CD4-positive, alpha-beta T cell treated with Interleukin-17A for 1 hour (primary cell): ENCODE measurements at places on chromosomes 7 and 10.

- no peak for DNase-seq
Observed at GRCh38 chr10:17222329-17222728, 5.7 kb upstream of the VIM start.

DNA sequence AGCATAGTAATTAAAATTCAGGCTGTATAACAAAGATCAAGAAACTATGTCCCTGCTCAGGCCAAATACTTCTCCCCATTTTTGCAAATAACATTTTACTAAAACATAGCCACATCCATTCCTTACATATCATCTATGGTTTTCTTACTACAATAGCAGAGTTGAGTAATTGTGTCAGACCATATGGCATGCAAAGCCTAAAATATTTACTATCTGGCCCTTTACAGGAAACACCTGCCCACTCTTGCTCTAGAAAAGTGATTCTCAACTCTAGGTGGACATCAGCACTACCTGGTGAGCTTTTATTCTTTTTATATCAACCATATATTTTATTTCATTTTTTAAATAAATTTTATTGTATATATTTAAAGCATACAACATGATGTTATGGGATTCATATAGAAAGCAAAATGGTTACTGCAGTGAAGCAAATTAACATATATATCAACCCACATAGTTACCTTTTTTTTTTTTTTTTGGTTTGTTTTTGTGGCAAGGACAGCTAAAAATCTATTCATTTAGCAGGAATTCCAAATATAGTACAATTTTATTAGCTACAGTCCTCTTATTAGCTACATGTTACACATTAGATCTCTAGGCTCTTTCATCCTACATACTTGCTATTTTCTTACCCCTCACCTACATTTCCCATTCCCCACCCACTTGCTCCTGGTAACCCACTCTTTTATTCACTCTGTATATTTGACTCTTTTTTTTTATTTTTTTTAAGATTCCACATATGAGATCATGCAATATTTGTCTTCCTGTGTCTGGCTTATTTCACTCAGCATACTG is 19.6 kb downstream of the ABI1 start:
- DNase-seq, result no peak

GRCh38 chr10:81953420-81953819 is 78.4 kb downstream of the NRG3 start:
- no peak for DNase-seq

- no peak for DNase-seq
Observed at GRCh38 chr7:18353339-18353738, 142.2 kb upstream of the HDAC9 start.

GRCh38 chr10:70666960-70667798 is 5.1 kb upstream of the ADAMTS14 start:
- no peak for DNase-seq

DNA sequence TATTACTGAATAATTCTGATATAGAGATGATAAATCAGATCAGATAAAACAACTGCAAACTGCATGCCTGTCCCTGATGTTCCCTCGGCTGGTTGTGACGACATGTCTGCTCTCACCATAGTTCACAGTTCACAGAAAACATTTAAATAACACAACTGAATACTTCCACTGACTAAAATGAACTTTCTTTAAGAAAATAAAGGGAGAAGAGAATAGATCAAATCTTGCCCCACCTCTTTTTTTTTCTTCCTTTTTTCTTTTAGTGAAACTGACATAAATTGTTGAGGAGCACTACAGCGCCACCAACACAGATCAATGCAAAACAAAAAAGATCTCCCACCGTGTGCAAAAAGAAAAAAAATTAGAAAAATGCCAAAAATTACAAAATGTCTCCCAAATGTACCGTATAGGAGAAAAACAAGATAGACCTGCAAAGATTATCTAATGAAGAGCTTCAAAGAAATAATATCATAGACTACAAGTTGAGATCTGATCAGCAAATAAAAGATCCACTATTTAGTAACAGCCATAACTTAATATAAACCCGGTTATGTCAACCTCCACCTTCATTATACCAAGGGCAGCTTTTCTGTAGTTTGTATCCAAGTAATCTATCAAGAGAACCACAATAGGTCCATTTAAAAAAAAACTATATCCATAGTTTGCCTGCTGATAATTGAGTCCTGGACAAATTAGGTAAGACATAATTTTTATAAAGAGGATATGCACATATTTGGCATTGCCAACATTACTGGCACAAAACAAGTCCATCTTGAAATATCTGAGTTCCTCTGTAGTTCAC is 30.7 kb upstream of the EPC1 start:
- DNase-seq, result peak; percentile 73

DNA sequence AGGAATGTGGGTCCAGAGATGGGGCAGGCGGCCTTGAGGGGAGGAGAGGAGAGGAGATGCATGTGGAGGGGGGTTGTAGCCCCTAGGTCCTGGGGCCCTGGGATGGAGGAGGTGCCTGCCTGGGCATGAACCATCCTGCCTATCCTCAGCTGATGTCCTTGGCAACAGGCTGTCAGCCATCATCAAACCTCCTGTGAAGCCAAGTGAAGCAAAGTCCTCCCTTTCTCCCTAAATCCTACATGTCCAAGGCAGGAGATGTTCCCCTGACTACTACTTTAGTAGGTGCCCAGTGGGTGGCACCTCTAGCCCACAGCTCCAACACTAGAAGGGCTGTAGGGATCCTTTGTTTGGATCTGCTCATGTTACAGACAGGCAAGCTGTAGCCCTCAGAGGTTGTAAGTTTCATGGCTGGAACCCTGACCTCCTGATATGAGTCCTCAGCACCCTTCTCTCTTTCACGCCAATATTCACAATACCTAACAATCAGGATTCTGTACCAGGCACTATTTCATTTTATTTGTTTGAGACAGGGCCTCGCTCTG is 66.6 kb upstream of the SYPL1 start:
- DNase-seq, result no peak

DNA sequence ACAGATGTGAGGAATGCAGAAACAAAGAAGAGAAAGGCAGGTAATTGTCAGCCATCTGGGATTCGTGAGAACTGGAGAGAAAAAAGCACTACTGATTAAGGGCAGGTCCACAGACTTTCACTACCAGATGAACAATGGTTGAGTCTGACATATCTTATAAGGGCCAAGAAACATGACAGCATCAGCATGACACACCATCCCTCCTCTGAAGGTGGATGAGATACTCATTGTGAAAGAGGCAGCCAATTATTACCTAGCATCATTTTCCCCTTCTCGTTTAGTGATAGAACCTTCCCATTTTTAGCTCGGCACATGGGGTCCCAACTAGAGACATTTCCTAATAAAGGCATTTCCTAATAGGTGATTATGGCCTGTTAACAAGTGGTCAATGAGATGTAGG is 19.2 kb upstream of the MET start:
- no peak for DNase-seq

DNA sequence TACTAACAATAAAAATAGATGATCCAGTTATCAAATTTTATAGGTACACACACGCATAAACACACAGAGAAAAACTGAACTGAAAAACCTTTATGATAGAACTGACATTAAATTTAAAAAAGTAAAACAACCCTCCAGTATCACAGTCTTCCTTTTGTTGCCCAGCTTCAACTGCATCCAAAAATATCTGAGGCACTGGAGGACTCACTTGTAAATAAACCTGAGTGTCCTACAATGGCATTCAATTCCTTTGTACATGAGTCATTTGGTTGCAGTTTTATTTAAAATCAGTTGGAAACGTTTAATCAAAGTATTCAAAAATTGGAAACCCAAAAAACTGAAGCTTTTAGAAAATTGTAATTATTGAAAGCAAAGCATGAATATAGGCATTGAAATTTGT is 265.2 kb upstream of the CSTF2T start:
- no peak for DNase-seq

GRCh38 chr10:71456631-71457030 is 59.9 kb downstream of the CDH23 start:
- DNase-seq, result no peak
